ENCODE measurements at places on chromosomes 13 and 19.

DNA sequence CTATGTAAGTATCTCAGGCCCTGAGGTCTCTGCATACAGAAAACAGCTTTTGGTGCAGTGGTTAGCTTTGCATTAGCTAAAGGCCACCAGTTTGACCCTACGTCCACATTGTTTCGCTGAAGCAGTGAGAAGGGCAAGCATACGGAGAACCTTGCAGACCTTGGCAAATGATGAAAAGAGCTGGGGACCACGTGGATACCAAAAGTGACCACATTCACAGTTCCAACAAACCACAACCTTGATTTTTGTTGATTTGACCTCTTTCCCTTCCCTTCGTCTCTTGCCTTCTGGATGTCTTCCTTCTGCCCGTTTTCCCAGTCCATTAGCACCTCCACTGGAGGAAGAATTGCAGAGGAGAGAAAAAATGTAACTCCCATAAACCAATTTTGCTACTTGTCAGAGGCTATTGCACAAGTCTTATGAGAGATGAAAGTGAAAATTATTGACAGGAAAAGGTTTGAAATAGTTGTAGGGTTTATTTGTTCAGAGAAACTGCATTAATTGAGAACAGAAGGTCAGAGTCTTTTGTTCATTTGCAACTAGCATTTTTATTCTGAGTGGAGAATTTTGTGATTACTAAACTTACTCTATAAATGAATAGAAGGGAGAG is 293.9 kb upstream of the HTR2A start:
- DNase-seq, result no peak

- DNase-seq, result no peak
These were observed 15.4 kb downstream of the DZIP1 start for GRCh38 chr13:95629071-95629470.

- no peak for DNase-seq
These were observed 269.3 kb upstream of the MIR17HG start for GRCh38 chr13:91078093-91078679.

DNA sequence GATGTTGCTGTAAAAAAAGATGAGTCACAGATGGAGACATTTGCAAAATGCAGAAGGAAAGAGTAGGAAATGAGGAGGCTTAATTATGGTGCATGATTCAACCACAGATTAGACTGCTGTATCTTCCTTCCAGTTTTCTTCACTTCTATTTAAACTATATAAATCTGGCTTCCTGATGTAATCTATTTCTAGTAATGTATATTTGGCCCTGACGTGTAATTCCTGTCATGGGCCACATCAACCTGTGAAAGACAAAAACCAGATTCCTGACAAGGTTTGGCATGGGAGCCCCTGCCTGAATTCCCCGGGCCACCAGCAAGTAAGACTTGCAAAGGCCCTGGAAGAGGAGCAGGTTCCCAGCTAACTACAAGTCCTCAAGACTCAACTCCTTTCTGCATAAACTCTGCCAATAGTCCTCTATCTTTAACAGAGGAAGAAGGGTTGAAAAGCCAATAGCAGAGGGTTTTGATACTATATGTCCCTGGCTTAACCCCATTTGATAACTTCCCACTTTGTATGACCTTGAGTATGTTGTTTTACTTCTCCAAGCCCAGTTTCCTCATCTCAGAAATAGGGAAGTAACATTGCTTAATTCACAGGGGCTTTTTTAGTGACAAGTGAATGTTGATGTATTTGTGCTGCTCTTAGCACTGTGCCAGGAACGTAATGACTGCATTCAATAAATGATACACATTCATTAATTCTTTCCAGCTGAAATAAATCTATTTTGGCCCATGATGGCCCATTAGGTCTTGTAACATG is 172.7 kb downstream of the SPRY2 start:
- DNase-seq, result no peak

GRCh38 chr19:33063356-33063752 is 1.3 kb downstream of the RHPN2 start:
- DNase-seq, result no peak

DNA sequence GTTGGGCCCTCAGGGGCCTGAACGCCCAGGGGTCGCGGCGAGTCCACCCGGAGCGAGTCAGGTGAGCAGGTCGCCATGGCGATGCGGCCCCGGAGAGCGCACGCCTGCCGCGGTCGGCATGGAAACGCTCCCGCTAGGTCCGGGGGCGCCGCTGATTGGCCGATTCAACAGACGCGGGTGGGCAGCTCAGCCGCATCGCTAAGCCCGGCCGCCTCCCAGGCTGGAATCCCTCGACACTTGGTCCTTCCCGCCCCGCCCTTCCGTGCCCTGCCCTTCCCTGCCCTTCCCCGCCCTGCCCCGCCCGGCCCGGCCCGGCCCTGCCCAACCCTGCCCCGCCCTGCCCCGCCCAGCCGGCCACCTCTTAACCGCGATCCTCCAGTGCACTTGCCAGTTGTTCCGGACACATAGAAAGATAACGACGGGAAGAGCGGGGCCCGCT is at the start of gene CCNA1:
TSS of gene CCNA1 (plus strand) at position 390 of the 439 bp plus-strand sequence. CDS start 562 bp downstream, outside the sequence.
- peak; percentile 11 for DNase-seq

GRCh38 chr19:12139885-12140544 is at the start of gene ZNF20:
TSS of gene ZNF20 (minus strand) at chr19:12140350. CDS start at chr19:12140182, 168 bp downstream.
- DNase-seq, result peak; percentile 94

GRCh38 chr13:23600534-23600933 is 30.3 kb downstream of the TNFRSF19 start:
- DNase-seq, result no peak

DNA sequence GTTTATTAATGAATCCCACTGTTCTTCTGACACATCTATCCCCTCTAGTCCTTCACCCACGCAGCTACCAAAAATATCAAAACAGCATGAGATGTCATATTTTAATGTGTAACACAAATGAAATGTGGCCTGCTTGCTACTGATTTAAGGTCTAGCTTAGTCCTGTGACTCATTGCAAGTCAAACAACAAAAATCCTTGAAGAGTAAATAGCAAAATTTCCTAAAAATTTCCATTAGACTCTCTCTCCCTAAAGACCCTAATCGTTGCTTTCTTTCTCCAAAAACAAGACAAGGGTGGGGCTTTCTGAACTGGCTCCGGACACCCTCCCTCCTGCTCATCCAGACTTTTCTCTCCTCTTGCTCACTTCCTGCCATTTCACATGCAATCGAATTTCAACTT is 99.9 kb upstream of the IPO5 start:
- DNase-seq, result no peak

- no peak for DNase-seq
These were observed 27.3 kb downstream of the MYO16 start for GRCh38 chr13:108656742-108657141.

GRCh38 chr13:32430018-32430747 is 2.3 kb upstream of the N4BP2L1 start:
- DNase-seq, result no peak

- peak; percentile 67 for DNase-seq
These were observed 4.9 kb upstream of the ZFP36 start for GRCh38 chr19:39401549-39402345.

GRCh38 chr19:41995959-41996797 is 2.1 kb upstream of the ATP1A3 start:
- no peak for DNase-seq

GRCh38 chr13:86447479-86447878 is 648.3 kb upstream of the SLITRK6 start:
- DNase-seq, result no peak

DNA sequence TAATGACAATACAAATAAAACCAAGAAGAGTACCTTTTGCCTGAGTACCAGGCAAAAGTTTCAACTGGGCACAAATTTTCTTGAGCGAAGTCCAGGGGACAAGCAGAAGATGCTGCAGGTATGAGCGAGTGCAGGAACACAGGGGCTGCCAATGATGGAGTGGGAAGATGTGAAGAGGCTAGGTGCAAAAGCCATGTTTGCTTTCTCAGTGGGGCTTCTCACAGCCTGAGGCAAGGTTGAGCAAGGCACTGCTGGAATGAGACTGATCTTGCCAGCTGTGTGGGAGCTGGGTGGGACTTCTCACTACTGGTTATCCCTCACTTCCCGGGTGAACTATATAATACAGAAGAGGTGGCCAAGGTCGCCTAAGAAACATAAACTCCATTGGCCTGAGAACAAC is 1200.7 kb downstream of the SLITRK1 start:
- no peak for DNase-seq

DNA sequence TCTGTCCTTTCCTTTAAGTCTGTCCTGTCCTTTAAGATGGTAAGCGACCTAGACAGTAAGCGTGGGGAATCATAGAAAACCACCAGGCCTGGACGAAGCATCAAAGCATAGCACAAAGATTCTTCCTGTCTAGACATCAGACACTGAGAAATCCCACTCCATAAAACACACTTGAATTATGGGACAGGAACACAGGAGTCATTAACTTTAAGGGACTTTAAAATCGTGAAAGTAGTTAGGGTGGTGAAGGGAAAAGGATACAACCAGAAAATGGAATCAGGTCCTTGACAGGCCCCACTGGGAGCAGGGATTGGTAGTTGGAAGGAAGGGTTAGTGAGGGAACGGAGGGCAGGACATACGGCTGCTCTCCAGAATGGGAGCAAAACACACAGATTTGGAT is 31.6 kb upstream of the C1QTNF9 start:
- no peak for DNase-seq

DNA sequence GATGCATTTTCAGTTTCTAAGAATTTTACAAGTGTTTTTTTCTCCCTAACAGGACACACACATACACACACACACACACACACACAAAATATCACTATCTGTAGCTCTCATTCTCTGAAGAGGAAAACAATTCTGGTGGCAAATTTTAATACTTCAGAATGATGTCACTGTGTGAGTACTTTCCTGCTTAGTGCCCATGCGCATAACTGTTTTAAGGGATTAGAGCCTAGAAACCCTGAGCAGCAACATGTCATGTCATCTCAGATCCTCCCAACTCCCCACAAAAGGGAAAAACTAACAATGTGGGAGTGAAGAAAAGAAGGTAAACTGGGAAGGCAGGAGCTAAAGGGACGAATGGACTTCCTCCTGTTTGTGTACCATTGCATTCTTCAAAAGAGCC is 401.2 kb downstream of the SPRY2 start:
- DNase-seq, result no peak

DNA sequence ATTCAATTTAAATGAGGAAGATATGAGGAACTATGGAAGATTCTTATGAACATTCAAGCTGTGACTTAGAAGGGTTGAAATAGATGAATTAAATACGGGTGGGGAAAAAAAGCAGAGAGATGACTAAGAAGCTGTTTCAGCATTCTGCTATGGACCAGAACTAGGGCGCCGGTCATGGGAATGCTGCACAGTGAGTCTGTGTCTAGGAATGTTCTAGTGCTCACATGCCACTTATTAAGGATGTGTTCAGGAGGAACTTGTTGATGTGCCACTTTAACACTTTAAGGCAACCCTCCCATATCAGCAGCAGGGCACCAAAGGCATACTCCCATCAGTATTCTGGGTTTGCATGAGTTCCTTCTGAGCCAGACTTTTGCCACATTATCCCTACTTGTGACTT is 152.1 kb downstream of the POSTN start:
- DNase-seq, result no peak

DNA sequence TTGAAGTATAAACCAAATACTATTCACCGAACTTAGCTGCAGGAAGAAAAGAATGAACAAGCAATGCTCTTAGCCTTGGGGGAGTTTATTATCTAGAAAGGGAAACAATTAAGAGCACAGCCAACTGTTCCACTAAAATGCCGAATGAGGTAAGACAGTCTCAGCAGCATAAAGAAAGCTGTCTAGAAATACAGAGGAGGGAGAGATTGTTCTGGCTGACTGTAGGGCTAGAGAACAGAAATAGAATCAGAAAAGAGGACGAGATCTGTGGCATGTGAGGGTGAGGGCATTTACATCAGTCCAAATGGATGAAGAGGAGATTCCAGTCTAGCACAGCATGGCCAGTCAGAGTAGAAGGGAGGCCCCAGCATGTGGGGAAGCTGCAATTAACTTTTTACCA is 56.8 kb upstream of the TNFRSF19 start:
- DNase-seq, result no peak

- DNase-seq, result no peak
These were observed 10.1 kb downstream of the PRR36 start for GRCh38 chr19:7863971-7864689.

DNA sequence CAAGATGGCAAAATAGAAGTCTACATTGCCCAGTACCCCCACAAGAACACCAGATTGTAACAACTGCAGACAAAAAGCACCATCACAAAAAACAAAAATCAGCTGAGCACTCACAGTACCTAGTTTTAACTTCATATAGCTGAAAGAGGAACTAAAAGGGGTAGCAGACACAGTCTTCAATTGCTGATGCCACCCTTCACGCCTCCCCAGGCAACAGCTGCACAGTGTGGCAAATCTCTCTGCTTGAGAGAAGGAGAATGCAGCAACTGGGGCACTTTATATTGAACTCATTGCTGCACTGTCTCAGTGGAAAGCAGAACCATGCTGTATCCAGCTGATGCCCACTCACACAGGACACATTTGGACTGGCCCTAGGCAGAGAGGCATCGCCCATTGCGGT is 2714.5 kb upstream of the PCDH20 start:
- DNase-seq, result no peak

- DNase-seq, result no peak
These were observed 1.8 kb upstream of the CKM start for GRCh38 chr19:45324349-45324907.

GRCh38 chr19:30935146-30935545 is 414.1 kb downstream of the TSHZ3 start:
- no peak for DNase-seq

GRCh38 chr13:36370108-36370429 is 23.9 kb upstream of the SPART start:
- DNase-seq, result no peak

- peak; percentile 77 for DNase-seq
These were observed at the start of gene CYTH2 for GRCh38 chr19:48469289-48469881. TSS of gene CYTH2 (plus strand) at chr19:48469369. CDS start at chr19:48469508, 139 bp downstream.

DNA sequence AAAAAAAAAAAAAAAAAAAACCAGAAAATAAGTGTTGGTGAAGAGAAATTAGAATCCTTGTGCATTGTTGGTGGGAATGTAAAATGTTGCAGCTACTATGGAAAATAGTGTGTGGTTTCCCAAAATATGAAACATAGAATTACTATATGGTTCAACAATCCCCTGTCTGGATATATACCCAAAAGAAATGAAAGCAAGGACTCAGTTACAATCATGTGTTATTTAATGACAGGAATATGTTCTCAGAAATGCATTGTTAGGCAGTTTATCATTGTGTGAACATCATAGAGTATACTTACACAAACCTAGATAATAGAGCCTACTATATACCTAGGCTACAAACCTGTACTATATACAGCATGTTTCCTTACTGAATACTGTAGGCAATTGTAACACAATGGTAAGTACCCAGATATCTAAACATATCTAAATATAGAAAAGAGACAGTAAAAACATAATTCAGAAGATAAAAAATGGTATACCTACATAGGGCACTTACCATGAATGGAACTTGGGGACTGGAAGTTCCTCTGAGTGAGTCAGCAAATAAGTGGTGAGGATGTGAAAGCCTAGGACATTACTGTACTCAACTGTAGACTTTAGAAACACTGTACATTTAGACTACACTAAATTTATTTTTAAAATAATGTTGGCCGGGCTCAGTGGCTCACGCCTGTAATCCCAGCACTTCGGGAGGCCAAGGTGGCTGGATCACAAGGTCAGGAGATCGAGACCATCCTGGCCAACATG is 25.7 kb upstream of the SLC7A1 start:
- no peak for DNase-seq

DNA sequence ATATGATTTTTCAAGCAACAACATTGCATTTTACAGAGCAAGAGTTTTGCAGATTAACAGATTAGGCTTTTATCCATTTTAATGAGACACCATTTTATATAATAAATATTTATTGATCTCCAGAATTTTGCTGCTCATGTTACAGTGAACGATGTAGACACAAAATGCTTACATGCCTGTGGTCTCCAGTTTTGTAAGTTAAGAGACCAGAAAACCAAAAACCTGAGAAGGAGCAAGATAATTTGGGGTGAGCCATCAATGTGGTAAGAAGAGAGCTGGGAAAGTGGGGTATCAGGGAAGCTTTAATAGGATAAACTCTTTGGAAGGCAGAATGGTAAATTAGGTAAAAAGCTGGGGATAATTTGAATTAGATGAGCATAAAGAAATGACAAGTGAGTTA is 2100.5 kb upstream of the PCDH20 start:
- DNase-seq, result no peak

Measured in stimulated activated CD4-positive, alpha-beta T cell treated with anti-CD3 and anti-CD28 coated beads, Interleukin-12 subunit alpha, Interleukin-12 subunit beta, amount 100 ng/mL, for 24 hours (primary cell).